ENCODE measurements at places on chromosomes 2 and 18.

- no peak for DNase-seq
Observed at GRCh38 chr18:46141199-46141598, 37.0 kb downstream of the HAUS1 start.

- no peak for DNase-seq
Observed at GRCh38 chr2:23788100-23788499, 138.8 kb downstream of the ATAD2B start.

GRCh38 chr2:167697948-167698347 is 549.4 kb downstream of the STK39 start:
- DNase-seq: no peak

GRCh38 chr2:157806426-157807077 is 69.6 kb downstream of the ACVR1 start:
- DNase-seq: no peak

GRCh38 chr2:218754201-218754600 is 27.7 kb upstream of the CYP27A1 start:
- DNase-seq: no peak

GRCh38 chr18:42675810-42676209 is 439.7 kb downstream of the RIT2 start:
- DNase-seq: no peak

- peak; percentile 49 for DNase-seq
Observed at GRCh38 chr18:79396431-79397246, 909 bp downstream of the NFATC1 start.

DNA sequence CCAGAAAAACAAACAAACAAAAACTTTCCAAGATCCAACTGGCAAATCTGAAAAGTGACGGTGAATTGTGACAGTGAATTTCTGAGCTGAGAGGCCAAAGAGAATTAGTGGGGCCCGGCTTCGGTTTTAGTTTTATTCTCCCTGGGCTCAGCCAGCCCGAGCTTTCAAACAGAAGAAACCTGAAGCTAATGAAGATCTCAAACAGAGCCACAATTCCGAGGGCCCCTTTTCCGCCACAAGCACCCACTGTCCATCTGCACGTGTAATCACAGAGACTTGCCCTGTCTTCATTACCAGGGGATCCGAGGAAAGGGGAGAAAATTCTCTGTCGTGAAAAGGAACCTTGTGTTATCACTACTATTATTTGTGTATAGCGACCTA is 4.2 kb upstream of the ONECUT2 start:
- DNase-seq: no peak

- DNase-seq: no peak
Observed at GRCh38 chr2:45506756-45507155, 104.3 kb downstream of the SRBD1 start.

DNA sequence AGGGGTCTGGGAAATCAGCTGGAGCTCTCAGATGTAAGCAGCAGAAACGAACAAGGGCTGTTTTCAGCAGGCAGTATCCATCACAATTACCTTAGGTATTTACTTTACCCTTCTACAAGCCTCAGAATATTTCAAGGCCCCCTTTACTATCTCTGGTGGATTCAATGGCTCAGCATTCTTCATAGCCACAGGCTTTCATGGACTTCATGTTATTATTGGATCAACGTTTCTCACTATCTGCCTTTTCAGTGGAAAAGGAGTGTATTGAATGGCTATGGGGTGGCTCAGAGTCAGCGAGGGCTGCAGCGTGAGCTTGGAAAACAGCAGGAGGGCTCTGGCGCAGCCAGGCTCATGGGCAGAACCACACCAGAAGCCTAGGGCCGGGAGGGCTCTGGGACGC is 16.6 kb upstream of the CHRNA1 start:
- no peak for DNase-seq

GRCh38 chr2:72968286-72968685 is 51.0 kb downstream of the EMX1 start:
- DNase-seq: no peak

DNA sequence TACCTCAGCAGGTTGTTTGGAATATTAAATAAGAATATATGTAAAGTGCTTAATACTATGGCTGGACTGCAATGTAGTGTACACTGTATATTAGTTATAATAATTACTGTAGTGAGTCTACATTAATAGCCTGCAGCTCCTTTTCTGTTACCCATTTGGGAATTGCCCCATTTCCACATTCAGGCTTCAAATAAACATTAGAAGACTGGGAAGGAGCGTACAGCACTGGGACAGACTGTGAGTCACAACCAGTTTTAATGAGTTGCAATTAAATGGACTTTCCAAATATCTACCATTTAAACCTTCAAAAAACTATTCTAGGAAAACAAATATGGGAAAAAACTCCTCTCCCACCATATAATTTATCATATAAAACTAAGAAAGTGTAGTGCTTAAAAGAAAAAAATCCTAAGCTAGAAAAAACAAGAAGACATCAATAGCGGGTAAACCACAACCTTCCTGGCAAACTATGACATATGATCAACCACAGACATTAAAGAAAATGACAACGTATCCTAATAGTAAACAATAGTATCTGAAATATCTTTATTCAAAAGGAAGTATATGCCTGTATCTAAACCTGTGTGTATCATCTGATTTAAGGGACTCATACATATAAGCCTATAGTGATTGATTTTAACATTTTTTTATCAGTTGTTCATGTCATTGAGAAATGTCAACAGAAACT is 86.1 kb downstream of the TRIP12 start:
- DNase-seq: no peak

GRCh38 chr18:42048158-42048557 is 93.1 kb downstream of the PIK3C3 start:
- DNase-seq: no peak

GRCh38 chr18:26127786-26128185 is 5.9 kb upstream of the PSMA8 start:
- DNase-seq: no peak

GRCh38 chr2:84458551-84459017 is 496 bp downstream of the SUCLG1 start:
- DNase-seq: peak; percentile 20

DNA sequence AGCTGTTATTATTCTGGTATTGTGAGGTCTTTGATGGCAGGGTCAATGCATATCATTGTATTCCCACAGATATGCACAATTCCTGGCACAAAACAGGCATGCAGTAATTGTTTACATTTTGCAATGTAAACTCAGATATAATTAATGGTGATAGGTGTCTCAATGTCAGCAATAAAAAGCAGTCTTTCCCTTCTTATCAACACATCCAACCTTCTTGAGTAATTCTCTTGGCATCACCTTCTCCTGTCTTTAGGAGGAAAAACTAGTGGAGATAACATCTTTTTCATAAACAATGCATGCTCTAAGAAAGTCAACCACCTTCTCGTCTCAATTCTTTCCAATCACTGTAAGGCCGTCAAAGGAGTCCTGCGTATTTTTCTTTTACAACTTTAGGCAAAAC is 313.3 kb upstream of the GULP1 start:
- no peak for DNase-seq

DNA sequence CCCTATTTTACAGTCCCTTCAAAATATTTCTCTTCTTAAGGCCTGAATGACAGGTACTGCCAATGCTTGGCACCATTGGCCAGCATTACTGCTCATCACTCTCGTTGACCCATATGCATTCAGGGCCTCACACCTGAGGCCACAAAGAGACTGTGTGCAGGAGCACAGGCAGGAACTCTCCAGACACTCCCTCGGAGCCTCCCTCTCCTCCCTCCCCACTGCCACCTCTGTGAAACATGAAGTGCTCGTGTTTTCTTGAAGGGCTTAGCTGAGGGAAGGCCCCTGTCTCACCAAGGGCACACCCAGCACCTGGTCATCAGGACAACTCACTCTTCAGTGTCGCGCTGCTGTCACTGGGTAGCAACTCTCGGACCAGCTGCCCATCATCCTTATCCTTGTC is 85.3 kb downstream of the LOXHD1 start:
- DNase-seq: no peak

DNA sequence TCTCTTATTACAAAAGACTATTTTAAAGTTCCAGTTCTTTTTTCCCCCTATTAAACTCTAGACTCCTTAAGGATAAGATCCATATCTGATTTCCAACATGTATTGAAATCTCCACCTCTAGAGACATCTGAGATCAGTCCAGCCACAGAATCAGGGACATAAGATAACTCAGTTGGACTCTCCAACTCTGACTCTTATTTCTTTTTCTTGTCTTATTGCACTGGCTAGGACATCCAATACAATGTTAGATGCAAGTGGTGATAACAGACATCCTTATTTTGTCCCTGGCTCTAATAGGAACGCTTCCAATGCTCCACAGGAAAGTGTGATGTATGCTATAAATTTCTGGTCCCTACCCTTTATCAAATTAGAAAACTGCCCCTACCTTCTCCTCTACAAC is 158.1 kb downstream of the TNS1 start:
- no peak for DNase-seq

DNA sequence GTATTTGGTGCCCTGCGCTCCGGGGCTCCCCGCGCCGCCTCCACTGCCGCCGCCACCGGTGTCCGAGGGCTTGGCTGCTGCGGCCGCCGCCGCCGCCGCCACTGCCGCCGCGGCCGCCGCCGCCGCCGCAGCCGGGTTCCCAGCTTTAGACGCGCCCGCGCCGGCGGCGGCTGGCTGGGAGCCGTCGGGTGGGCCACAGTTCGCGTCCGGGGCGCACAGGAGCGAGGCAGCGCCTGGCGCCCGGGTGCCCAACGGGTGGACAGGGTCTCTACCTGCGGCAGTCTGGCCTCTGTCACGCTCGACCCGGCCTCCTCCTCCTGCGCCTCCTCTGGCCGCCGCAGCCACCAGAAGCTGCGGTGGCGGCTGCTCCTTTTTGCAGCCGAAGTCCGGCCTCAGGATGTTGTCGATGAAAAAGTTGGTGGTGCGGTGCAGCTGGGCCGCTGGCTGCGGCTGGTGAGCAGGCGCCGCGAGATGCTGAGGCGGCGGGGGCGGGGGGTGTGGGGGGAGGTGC is 951 bp downstream of the EN1 start:
- no peak for DNase-seq

GRCh38 chr2:191043438-191043837 is 29.5 kb upstream of the STAT1 start:
- DNase-seq: no peak

- no peak for DNase-seq
Observed at GRCh38 chr2:214853906-214854305, 44.4 kb upstream of the BARD1 start.

DNA sequence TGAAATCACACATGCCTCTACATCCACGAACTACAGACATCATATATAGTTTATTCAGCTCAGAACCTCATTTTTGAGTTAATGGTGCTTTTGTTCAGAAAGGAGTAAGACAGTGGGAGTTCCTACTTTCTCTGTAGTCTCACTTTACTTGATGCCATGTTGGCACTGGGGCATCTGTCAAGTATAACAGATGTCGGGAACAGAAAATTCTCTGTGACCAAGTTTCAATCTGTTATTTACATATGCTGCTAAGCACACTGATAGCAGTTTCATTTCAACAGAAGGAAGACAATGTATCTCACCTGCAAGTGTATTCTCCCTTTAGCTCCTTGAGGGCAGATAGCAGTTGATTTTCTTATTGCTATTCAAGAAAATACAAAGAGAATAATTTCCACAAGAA is 774.1 kb downstream of the METTL4 start:
- no peak for DNase-seq

DNA sequence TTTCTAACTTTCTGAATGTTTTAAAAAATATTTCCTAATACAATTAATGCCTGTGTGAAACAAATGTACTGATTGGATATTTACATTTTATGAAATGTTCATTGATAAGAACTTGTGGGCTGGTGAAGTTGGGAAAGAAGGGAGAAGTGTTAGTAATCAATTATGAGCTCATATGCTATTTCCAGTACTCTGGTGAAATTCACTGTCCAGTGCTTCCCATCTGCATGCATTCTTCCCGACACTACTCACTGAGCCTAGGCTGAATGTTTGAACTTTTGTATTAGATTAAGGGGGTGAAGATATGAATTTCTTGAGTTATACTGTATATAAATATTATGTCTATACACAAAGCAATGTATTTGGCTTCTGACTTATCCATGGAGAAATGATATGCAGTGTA is 36.0 kb downstream of the SKA1 start:
- no peak for DNase-seq

- DNase-seq: no peak
Observed at GRCh38 chr2:203016716-203017115, 2.0 kb downstream of the NBEAL1 start.

GRCh38 chr2:127205218-127206125 is 14.6 kb downstream of the CYP27C1 start:
- DNase-seq: no peak

- DNase-seq: no peak
Observed at GRCh38 chr2:151024696-151025251, 236.9 kb downstream of the RBM43 start.

GRCh38 chr2:51628917-51629316 is 597.0 kb upstream of the NRXN1 start:
- DNase-seq: no peak

GRCh38 chr2:223700221-223700620 is 98.1 kb upstream of the SCG2 start:
- DNase-seq: no peak

DNA sequence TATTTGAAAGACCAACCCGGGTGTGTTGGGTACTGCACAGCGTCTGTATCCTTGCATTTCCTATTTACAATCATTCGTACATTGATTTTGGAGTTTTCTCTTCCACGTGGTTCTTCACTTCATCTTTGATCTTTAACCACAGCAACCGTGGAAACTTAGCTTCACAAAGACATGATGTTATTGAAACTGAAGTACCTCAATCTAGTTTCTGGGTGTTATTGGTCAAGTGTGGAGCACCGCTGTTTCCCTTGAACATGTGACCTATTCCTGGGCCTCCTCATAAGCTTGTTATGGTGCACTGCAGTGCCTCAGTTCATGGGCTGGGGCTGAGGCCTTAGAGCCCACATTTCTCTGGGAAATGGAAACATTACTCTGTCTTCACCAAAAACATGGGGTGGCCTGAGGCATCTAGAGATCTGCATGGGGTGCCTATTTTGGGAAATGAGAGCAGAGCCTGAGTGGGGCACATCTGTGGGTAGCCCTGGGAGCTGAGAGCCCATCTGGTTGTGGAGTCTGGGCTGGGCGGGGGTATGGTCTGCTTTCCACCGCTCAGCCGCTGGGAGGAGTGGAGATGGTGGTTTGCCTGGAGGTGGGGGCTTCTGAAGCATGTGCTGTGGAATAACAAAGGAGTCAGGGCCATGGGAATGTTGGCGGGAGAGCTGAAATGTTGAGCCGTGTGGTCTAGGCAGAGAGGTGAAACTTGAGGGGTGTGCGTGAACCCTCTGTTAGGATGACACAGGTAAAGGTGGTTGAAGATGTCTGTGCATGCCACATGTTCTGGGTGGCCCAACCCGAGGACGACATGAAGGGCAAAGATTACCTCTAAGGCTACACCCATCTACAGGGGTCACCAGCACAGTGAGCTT is 37.4 kb downstream of the ZNF236 start:
- DNase-seq: peak; percentile 17

GRCh38 chr2:65722028-65722778 is 289.8 kb upstream of the SPRED2 start:
- DNase-seq: no peak

DNA sequence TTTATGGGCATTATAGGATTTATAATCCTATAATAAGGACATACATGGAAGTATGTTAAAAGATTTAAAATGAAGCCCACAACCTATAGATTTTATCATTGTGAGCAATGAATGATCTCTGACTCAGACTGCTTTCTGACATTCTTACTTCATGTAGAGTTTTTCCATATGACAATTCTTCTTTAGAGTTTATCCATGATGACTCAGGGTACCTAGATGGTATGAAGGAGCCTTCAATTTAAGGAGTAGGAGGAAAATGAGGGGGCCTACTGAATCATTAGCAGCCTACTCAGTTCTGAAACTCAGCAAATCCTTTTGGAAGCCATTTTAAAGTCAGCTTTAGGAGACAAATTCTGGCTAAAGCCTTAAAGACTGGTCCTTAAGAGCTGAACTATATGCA is 10.4 kb downstream of the PELI1 start:
- DNase-seq: no peak

Data from stimulated activated CD4-positive, alpha-beta T cell treated with anti-CD3 and anti-CD28 coated beads, Interleukin-4, amount 100 ng/mL, for 24 hours (primary cell).